ENCODE measurements at places on chromosomes 2 and 18.

DNA sequence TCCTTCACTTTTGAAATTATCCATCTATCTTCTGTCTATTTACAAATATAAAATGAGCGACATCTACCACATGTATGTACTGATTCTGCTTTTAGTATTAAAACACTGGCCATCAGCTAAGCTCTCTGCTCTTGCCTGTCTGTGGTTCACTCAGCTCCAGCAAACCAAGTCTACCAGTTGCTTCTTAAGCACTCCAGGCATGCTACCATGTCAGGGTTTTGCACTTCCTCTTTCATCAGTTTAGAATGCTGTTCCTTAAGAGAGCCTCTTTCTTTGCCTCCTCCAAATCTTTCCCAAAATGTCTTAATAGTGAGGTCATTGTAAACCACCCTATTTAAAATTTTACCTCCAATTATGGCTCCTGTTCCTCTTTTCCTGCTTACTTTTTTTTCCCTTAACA is 59.5 kb downstream of the SCN3A start:
- DNase-seq: no peak

DNA sequence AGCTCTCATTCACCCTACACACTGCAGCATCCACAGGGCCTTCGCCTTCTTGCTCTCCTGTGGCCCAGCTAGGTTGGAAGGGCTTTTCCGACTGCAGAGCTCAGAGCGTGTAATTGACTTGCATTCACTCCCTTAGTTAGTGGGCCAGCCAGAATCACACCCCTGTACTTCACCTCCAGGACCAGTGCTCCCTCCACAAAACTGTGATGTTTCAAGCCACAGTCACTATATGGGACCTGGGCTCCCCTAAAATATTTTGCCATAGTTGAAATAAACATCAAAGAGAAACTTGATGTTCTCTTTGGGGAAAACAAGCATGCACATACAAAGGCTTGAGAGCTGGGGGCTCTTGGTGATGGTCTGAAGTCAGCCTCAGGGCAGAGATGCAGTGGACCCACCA is 69.7 kb upstream of the POU3F3 start:
- DNase-seq: no peak

- DNase-seq: no peak
Measured at GRCh38 chr18:24055009-24055804, 40.7 kb downstream of the TTC39C start.

GRCh38 chr18:56890632-56891031 is 239.5 kb downstream of the WDR7 start:
- DNase-seq: no peak

GRCh38 chr2:150938527-150938926 is 323.1 kb downstream of the RBM43 start:
- DNase-seq: no peak

DNA sequence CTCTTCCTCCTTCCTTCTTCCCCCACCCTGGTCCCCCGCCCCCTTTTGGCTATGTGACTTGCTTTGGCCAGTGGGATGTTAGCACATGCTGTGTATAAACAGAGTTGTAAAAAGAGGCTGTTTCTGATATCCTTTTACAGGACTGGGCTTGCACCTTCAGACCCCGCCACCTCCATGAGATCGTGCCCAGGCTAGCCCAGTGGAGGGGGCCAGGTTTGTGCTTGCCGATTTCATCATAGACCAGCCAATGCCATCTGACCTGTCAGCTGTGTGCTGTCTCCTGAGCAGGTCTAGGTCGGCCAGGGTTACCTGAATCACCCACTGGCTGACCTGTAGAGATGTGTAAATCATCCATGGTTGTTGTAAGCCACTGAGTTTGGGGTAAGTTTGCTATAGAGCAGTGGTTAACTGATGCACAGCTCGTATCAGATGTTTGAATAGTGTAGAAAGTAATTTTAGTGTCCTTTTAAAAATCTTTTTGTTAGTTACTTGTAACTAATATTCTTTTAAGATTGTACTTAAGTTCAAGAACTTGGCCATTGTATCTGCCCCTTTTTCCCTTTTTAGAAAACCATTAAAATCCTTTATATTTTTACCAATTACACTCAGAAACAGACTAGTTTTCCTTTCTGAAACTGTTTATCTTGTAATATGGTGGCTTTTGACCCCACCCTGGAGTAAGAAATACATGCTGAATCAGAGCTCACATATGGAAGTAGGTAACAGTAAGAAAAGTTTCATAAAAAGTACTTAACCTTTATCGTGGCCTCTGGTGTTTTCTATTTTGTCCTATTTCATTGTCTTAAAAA is 122.0 kb upstream of the MGAT5 start:
- no peak for DNase-seq

GRCh38 chr2:86290596-86291327 is 46.7 kb downstream of the REEP1 start:
- DNase-seq: no peak

- no peak for DNase-seq
Measured at GRCh38 chr2:12045864-12046291, 299.4 kb downstream of the LPIN1 start.

DNA sequence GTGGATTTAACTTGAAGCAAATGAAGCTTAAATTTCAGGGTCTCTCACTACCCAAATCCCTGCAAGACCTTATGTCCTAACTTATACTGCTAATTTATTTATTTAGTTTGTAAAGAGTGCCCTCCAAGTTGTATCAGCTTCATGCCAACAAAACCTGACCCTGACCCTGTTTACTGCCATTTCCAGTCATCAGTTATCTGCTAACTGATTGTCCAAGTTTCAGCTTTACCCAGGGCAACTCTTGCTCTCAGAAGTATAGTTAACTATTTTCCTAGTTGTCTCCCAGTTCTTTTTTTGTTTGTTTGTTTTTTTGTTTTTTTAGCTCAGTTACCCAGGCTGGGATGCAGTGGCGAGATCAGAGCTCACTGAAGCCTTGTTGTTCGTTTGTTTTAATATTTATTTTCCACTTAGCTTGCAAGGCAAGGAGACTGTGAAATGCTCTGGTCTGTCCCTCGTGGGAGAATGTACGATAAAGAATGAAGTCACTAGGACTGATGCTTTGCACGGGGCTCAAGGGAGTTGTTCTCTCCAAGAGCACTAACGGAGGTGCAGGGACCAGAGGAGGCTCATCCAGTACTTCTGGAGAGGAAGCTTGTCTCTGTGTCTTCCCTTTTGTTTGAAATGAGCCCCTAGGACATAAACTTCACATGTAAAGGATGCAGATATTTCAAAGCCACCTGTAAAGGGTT is 35.3 kb downstream of the MYOM1 start:
- no peak for DNase-seq

DNA sequence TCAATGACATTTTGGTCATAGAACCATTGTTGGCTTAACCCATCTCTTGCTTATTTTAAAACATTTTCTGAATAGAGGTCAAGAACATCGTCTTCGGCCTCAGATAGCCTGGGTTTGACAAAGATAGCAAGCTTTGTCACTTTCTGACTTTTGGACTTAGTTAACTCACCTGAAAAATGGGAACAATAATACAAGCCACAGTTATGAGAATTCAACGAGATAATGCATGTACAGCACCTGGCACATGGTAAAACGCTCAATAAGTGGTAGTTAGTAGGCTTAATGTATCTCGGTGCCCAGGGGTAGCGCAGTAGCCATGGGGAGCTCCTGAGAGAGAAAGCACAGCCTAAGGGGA is 446 bp upstream of the COPS7B start:
- DNase-seq: no peak

GRCh38 chr2:192004188-192004963 is 157.5 kb upstream of the CAVIN2 start:
- no peak for DNase-seq

DNA sequence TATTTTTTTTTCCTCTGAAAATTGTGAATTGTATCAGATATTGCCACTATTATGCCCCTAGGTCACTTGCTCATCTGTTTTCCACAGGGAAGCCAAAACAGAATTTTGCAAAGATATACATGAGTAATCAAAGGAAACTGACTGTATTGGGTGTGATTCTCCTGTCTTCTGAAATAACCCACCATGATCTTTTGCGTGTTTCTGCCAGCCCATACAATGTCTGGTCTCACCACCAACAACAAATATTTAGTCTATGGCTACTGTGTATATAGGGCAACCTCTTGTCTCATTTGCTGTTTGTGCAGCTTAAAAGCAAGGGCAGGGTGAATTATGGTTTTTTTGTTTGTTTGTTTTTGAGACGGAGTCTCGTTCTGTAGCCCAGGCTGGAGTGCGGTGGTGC is 26.5 kb downstream of the EPAS1 start:
- no peak for DNase-seq

GRCh38 chr2:39499336-39499735 is 62.3 kb upstream of the MAP4K3 start:
- no peak for DNase-seq

- no peak for DNase-seq
Measured at GRCh38 chr2:164835302-164835701, 6.3 kb downstream of the COBLL1 start.
